ENCODE measurements at places on chromosomes 2 and 18.

DNA sequence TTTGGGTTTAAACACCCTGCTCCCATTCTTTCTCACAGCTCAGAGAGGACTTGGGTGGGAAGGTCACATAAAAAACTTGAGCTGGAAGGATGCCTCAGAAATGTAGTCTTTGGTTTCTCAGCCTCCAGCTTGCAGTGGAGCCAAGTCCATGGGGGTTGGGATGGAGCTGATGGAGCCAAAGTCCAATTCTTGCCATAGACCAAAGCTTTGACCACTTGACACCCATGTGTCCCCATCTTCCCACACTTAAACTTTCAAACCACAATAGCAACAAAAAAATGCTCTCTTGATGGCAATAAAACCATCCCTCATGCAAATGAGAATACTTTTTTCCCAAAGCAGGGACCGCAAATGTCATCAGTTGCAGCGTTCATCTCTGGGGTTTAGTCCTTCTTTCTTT lies 14.7 kb upstream of the DAW1 start:
- no peak for DNase-seq

DNA sequence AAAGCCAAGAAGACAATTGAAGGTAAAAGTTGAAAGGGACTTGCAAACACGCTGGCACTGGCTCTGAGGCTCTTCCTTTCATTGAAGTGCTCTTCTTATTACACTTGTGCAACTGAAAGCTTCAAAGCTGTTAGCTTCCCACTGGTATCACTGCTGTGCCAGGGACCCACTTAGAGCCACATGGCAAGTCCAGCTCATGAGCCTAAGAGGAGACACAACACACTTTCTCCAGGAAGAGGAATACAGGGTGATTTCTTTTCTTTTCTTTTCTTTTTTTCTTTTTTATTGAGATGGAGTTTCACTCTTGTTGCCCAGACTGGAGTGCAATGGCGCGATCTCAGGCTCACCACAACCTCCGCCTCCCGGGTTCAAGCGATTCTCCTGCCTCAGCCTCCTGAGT lies 218.2 kb downstream of the ATAD2B start:
- no peak for DNase-seq

- DNase-seq, result no peak
These were observed 40.6 kb upstream of the RIOK3 start for GRCh38 chr18:23412351-23412964.

GRCh38 chr2:28637066-28638047 lies 114.3 kb upstream of the PPP1CB start:
- no peak for DNase-seq

- no peak for DNase-seq
These were observed 32.8 kb upstream of the MC5R start for GRCh38 chr18:13791181-13791580.

- DNase-seq, result no peak
These were observed 213.0 kb downstream of the SP3 start for GRCh38 chr2:173752152-173752551.

- no peak for DNase-seq
These were observed 82.8 kb downstream of the LOXHD1 start for GRCh38 chr18:46574000-46574742.

DNA sequence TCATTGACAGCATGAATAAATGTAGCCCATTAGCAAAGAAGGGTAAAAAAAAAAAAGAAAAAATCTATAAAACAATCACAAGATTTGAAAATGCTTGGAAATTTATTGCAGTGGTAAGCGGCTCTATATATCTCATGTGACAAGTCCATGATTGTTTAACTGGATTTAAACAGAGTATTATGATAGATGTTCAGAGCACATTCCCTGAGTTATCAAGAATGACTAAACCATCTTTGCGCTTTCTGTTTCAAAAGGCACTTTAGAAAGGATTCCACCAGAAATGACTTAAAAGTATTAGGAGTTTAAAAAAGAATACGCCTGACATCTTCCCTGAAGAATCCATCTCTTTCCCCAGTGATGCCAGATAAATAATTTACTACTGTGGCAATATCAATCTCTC lies 409.5 kb upstream of the UBE2E3 start:
- DNase-seq, result no peak

GRCh38 chr2:200347301-200347700 lies 40.8 kb downstream of the SPATS2L start:
- no peak for DNase-seq

DNA sequence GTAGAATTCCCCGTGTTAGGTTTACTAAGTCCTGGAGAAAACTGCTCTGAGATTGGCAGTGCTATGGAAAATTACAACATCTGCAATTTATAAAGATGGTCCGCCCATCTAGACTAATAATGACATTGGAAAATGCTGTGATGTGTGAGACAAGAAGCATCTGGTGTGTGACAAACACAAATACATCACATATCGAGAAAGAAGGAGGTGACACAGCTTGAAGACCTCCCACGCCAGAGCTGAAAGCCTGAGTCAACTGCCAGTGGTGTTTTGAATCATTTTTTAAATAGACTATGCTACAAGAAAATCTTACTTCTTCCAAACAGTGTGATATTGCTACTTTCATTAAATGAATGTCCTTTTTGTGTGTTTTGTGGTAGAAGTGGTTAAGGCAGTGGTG lies 8.6 kb upstream of the ANO7 start:
- DNase-seq, result no peak

DNA sequence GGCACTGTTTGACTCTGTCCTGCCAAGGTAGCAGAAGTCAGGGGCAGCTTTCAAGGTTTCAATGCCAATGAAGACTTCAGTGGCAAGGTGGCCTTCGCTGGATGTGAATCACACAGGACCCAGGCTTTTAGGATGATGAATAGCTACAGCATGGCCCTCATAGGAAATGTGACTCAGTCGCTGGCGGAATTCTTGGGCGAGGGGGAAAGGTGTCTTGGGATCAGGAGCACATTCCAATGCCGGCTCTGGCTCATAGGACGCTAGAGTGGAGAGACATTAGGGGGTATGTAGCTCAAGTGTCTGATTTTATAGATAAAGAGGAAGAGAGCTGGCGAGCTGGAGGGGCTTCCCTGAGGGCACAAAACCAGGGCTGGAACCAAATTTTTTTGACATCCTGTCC lies 68.6 kb downstream of the SMIM21 start:
- no peak for DNase-seq

DNA sequence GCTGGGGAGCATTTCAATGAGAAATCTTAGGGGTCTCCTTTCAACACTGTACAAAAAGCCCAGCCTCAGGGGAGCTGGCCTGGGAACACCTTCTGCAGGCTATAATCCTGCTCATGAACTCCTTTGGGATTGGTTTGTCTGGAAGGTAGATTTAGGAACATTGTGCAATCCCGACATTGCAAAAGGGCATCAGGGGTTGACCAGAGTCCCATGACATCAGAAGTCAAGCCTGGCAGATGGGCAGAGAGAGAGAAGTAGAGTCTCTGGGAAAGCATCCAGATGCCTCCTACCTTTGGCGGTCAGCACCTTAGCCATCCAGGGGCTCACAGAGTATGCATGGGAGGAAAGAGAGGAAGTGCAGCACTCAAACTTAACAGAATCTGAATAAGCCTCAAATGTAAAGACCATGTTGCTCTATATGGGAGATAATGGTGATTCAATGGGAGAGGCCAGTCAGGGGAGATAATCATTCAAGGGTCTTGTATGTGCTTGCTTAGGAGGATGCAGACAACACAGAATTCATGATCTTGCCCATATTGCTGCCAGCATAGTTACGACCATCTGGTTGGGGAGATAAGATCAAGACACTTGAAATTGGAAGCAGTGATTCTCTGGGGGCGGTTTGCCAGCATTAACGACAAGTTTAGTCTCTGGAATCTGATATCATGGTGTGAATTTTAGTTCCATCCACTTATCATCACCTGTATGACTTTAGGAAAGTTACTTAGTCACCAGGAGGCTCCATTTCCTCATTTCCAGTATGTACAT lies 58.3 kb upstream of the UPP2 start:
- DNase-seq, result no peak

- no peak for DNase-seq
These were observed 91.7 kb upstream of the MEIS1 start for GRCh38 chr2:66343259-66343658.

- DNase-seq, result no peak
These were observed 54.4 kb downstream of the AOX1 start for GRCh38 chr2:200640176-200640575.

- no peak for DNase-seq
These were observed 14.2 kb downstream of the GPATCH11 start for GRCh38 chr2:37098416-37099118.
